ENCODE measurements at places on chromosomes 2 and 18.

DNA sequence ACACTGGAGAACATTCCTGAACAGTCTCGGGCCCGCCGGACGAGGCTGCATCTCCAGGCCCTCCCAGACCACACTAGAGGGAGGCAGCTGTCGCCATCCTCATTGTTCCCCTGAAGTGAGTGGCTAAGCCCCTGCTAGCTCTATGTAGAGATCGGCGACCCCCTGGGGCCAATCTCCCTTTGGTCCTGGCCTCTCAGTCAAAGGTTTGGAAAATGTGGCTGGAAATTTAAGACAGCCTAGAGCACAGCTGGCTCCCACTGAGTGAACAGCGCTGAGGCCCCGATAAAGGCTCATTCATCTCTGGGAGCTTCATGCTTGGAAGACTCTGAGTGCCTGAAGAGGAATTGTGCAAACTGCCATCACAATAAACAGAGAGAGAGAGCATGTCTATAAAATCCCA lies 360.3 kb downstream of the CLIP4 start:
- no peak overlapping the region for H3K4me3 ChIP-seq
- H3K4me1 ChIP-seq, result no peaks in the 10 kb centered on the region
- no peak for DNase-seq
- no peaks in the 10 kb centered on the region for H3K36me3 ChIP-seq
- no peak overlapping the region for H3K27ac ChIP-seq

DNA sequence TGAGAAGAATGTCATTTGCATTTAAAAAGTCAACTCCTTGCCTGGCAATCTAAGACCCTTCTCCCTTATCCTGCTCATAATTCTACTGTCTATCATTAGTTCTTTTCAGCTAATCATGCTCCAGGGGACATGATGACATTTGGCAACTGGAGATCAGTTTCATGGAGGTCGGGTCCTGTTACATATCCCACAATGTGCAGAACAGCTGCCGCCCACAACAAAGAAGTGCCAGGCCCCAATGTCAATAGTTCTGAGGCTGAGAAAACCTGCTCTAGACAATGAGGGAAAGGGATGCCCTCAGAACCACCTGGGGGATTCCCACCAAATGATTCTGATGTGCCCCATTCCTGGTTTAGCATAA lies 53.4 kb upstream of the IL1RL1 start:
- peaks cover 32% of the 10 kb centered on the region for H3K4me1 ChIP-seq
- DNase-seq, result no peak
- no peak overlapping the region for H3K4me3 ChIP-seq
- H3K27ac ChIP-seq, result peak overlapping the region; percentile 83
- H3K36me3 ChIP-seq, result peaks cover 3% of the 10 kb centered on the region
- H3K27me3 ChIP-seq, result no peaks in the 10 kb centered on the region

DNA sequence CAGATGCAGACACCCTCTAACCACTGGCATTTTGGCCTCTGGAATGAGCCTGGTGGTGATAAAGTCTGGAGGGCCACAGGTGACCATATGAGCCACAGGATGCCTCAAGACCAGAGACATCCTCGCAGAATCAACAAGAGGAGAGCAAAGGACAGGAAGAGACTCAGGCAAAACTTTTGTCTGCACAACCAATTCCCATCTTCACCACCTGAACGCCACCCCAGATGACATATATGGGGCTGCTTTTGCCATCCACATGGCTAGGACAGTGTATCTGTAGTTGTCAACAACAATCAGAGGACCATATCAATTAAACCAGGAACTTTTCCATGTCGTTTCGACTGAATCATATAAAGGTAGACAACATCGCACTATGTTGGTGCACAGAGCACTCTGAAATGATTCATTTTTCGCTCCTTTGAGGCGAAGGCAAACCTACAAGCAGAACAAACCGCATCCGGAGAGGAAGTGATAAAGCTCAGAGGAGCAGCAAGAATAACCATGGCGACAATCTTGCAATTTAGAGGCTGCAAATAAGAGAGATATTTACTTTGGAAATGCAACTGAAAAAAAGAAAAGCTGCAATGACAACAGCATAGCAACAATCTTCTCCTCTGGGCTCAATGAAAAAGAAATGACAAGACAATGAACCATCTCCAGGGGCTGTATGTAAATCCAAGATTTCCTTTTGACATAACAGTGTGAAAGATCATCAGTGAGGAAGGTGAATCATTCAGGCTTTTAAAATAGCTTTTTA lies 204.5 kb downstream of the ARL4C start:
- DNase-seq, result peak; percentile 78
- H3K4me3 ChIP-seq, result peak overlapping the region; percentile 59
- H3K27ac ChIP-seq, result peak overlapping the region; percentile 98

DNA sequence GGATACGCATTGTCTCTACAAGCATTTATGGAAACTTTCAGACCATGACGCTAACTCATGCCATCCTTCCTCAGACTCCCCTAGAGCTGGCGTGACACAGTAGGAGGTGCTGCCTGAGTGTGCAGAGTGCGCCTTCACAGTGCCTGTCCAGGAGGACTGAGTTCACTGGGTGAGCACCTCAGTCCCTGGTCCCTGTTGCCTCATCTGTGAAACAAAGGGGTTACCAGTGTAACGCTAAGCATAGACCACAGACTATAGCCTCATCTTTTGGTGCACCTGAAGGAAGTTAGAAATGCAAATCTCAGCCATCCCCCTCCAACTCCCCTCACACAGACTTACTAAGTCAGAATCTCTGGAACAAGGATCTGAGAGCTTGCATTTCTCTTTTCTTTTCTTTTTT lies 142.8 kb downstream of the TMEM17 start:
- no peaks in the 10 kb centered on the region for H3K27me3 ChIP-seq

DNA sequence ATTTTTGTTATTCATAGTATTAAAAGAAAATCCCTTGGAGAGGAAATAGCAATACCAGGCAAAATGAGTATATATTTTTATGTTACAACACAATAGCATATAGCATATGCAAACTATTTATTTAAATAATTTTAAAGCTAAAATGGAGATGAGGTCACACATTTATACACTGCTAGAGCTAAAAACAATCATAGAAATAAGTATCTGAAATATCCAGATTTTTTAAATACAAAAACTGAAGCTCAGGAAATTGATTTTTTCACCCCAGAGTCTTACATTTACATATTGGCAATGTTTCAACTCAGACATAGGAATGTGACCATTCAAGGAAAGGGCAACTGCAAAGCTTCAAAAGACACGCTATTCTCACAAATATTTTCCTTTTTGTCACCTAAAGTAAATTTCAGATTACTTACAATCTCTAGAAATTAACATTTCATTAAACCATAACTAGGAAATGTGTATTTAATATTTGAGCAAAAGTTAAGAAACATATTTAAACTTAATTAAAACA lies 8.9 kb downstream of the TFPI start:
- H3K27me3 ChIP-seq, result no peaks in the 10 kb centered on the region
- no peak overlapping the region for H3K27ac ChIP-seq
- no peak overlapping the region for H3K4me3 ChIP-seq
- H3K36me3 ChIP-seq, result peaks cover 1% of the 10 kb centered on the region
- DNase-seq, result no peak

All from central memory CD8-positive, alpha-beta T cell (primary cell).